ENCODE measurements at places on chromosomes 3 and 15.
A peak's percentile ranks its signal among the peaks of the same experiment; 100 is the strongest.

GRCh38 chr3:14672588-14672987 is 2.4 kb upstream of the C3orf20 start:
- DNase-seq: no peak

- no peak for DNase-seq
These were observed 590.2 kb downstream of the RBMS3 start for GRCh38 chr3:29871087-29871486.

DNA sequence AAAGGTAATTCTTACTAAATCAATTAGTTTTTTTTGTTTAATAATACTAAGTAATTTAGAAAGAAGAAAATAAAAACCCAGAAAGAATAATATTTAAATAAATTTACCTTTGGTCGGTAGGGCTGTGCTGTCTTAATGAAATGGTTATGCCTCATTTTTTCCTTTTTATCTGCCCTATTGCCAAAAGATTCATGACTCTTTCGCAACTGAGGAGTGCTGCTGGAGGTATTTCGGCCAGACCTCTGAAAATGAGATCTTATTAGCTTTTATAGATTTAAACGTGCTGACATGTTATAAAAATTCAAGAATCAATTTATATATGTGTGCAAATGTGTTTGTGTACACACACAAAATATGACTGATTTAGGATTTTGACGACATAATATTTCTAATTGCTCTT is 67.1 kb upstream of the USP50 start:
- no peak for DNase-seq

- DNase-seq: no peak
These were observed 14.9 kb downstream of the MAGI1 start for GRCh38 chr3:66023738-66024385.

- DNase-seq: no peak
These were observed 71.0 kb downstream of the NTRK3 start for GRCh38 chr15:88185584-88185983.

DNA sequence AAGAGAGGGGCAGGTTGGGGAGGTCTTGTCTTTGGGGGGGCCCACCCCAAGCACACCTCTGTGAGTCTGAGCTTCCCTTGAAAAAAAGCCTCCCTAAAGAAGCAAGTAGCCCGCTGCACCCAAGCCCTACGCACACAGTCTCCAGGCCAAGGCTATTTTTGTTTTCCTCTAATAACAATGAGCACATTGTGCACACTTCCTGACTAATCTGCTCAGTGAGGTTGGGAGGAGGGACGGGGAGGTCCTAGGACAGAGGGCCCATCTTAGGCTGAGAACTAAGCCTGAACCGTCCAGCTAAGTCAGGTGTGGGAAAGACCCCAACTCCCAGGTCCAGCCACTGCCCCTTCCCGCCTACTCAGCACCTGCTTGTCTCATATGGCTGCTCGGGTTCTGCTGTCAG is 87.2 kb downstream of the HMG20A start:
- DNase-seq: peak; percentile 44

DNA sequence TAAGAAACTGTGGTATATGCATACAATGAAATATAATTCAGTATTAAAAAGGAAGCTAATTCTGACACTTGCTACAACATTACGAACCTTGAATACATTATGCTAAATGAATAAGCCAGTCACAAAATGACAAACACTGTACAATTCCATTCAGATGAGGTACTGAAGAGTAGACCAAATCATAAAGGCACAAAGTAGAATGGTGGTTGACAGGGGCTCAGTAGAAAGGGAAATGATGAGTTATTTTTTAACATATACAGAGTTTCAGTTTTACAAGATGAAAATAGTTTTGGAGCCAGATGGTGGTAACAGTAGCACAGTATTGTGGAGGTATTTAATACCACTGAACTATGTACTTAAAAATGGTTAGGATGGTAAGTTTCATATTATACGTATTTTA is 254.6 kb upstream of the RBMS3 start:
- no peak for DNase-seq

DNA sequence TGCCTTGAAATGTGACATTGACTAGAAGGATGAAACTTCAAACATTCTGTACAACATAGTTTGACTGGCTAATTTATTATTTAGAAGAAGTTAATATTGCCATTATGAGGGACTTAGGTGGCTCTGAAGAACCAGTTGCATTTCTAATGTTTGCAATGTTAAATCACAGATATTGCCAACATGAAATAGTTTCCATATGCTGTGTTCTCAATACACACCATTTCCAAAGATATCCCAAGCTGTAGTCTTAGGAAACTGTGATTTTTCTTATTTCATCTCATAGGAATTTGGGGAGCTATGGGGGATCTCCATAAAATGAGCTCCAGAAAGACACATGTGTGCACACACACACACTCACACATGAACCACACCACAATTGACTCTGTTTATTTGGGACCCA is 36.3 kb downstream of the ALG1L2 start:
- DNase-seq: no peak

- DNase-seq: no peak
These were observed 309.6 kb upstream of the SEMA6D start for GRCh38 chr15:47407692-47408091.

- DNase-seq: no peak
These were observed 18.4 kb downstream of the FLNB start for GRCh38 chr3:58026598-58026997.

DNA sequence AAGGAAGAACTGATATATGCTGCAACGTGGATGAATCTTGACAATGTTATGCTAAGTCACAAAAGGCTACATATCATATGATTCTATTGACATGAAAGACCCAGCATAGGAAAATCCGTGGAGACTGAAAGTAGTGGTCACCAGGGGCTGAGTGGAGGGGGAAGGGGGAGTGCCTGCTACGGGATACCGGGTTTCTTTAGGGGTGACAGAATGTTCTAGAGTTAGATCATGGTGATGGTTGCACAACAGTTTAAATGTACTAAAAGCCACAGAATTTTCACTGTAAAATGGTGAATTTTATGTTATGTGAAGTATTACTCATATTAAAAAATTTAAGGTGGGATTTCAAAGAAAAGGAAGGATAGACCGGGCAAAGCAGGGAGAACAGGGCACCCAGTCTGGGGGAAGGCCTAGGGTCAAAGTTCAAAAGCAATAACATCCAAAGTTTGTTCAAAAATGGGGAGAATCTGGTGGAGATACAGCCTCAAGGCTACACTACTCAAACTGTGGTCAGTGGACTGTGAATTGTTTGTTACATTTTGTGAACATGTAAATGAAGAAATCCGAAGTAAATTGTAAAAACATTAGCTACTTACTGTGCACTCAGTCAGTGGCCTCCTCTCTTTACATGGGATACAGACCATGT is 74.2 kb upstream of the FNDC3B start:
- peak; percentile 41 for DNase-seq

DNA sequence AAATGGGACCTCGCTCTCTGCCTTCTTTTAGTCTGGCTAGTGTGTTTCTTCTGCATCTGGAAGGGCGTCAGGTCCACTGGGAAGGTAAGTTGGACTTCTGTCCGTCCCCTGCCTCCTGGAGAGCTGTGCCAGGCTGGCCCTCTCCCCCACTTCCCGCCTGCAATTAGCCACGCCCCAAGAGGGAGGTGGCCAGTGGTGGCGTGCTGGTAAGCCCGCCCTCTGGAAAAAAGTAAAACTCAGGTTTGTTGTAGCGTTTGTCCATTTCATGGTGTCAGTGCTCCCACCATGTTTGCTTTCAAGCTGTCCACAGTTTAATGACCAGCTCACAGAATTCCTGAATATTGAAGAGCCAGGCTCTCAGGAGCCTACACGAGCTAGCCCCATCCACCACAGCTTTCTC is 55.6 kb downstream of the SLC6A6 start:
- DNase-seq: no peak

DNA sequence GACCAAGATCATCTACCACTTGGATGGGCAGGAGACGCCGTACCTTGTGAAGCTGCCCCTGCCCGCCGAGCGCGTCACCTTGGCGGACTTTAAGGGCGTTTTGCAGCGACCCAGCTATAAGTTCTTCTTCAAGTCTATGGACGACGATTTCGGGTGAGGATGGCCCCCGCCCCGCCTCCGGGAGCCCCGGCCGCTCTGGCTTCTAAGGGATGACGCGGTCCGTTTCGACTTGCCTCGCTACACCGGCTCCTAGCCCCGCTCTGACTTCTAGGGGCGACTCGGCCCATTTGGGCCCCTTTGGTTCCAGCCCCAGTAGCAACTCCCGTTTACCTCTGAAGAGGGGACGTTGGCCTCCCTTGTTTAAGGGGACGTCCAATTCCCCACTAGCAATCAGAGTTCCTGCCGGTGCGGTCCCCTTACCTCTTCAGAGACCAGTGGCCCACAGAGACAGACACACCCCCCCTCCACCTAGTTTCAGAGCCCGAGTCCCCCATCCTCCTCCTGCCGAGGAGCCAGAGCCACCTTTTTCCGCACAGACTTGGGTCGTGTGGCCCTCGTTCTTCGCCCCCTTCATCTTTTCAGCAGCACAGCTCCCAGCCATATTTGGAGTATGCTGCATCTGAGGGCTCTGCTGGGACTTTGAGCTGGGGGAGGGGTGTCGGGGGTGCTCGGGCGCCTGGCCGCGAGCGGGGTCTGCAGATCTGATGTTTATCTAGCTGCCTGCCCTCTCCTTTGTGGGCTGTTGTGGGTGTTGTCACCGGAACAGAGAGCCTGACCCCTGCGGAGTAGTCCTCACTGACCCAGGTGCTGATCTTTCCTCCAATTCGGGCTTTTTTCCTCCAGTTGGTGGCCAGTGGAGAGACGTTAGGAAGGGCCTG is 706 bp downstream of the DVL3 start:
- peak; percentile 47 for DNase-seq

DNA sequence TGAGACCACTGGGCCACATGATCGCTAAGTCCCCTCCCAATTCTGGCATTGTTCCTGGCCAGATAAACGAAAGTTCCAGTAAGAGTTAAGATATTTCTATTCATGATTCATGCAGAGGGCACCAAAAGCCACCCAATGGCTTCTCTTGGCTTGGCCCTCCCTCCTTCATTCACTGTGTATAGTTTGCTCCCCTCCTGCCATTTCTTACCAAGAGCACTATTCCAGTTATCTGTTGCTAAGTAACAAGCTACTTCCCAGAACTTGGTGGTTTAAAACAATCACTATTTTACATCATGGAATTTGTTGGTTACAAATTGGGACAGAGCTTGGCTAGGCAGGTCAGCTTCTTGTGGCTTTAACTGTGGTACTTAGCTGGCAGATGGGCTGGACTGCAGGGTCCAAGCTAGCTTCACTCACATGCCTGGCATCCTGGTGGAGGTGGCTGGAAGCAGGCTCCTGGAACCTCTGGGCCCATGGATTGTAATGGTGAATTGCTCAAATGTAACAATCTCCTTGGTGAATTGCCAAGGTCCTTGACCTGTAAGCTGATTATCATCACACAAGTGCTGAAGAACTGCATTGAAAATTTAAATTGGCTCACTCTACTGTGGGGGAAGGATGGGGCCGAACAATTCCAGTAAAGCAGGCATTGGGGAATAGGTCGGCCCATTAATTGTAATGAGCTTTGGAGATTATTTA is 16.6 kb downstream of the EAF1 start:
- no peak for DNase-seq

DNA sequence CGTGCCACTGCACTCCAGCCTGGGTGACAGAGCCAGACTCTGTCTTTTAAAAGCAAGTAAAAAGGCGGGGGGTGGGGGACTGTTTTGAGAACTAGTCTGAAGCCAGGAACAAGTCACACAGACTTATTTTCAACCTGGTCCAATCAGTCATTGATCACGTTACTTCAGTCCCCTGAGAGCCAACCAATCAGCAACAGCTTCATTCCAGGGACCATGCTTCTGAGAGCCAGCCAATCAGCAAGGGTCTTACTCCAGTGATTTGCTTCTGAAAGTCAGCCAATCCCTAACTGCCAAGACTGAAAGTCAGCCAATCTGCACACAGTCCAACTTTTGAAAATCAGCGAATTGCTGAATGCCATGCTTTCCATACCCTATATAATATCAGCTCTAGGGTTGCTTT is 48.6 kb upstream of the C15orf39 start:
- DNase-seq: peak; percentile 59

- no peak for DNase-seq
These were observed 70.8 kb downstream of the RAP2B start for GRCh38 chr3:153232851-153233271.

DNA sequence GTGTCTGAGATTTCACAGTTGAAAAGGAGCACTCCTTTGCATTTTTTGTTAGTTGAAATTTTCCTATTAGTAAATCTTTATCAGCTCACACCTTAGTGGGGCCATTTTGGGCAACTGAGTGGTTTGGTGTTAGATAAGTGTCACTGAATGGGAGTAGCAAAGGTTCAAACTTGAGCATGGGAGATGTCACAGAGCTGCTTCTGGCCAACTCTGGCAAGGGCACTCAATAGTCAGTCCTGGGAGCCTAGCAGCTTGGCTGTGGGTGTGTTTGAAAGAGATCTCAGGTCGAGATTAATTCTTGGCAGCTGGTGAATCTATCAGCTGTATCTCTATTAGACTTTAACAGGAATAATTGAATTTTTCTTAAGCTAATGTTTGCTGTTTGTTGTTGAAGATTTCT is 579.3 kb downstream of the EDEM1 start:
- DNase-seq: no peak

GRCh38 chr3:186322761-186323160 is 39.3 kb downstream of the DGKG start:
- no peak for DNase-seq

DNA sequence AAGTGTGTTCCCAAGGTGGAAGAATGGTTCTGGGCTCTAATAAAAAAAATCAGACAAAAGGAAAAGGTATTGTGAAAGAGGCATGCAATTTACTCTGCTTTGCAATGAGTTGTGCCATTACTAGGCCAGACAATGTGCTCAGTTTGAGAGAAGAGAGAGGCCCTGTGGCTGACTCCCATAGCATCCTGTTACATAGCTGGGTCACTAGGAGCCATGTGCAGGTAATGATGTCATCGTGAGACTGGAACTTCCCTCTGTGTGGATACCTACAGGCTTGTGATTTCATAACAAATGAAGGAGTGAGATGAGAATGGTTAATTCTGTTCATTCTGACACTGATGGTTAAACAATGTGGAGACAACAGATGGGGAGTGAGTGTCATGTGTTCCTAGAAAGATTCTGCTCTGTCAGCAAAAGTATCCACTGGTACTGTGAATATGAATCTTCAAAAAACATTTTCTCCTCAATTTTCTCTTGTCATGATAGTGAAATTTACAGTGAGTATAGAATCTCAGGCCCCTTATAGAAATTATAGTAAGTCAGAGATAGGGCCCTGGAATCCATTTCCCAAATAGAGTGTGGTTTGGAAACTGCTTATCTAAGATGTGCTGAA is 648.7 kb upstream of the DPPA4 start:
- no peak for DNase-seq

- DNase-seq: no peak
These were observed 110.2 kb downstream of the SEMA5B start for GRCh38 chr3:122917412-122917811.

DNA sequence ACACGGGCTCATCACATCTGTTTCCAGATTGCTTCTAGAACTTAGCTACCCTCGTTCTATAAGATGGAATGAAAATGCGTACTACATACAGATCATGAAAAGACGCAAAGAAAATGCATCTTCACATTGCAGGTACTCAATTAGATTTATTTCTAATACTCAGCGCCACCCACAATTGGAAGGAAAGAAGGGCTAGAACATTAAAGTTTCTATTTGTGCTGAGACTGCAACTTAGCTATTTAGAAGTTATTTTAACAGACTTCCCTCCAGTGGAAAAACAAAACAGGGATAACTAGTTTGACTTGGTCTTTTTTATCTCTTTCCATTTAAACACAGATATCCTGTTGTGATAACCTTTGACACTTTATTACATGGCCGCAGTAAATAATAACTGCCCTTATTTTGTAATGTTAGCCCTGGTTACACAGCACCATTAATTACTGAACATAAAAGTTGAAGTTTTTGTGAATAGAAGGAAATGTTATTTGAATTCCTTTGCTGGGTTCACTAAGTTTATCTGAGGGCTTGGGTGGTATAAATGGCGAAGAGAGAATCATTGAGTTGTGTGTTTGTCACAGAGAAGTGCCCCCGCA is 86.9 kb upstream of the SLC25A26 start:
- no peak for DNase-seq

All from suppressor macrophage treated with lipopolysaccharide for 4 hours (primary cell).